ENCODE measurements at places on chromosomes 7 and 10.
A peak's percentile ranks its signal among the peaks of the same experiment; 100 is the strongest.

- DNase-seq: no peak
Measured at GRCh38 chr10:4283846-4284610, 499.0 kb upstream of the KLF6 start.

DNA sequence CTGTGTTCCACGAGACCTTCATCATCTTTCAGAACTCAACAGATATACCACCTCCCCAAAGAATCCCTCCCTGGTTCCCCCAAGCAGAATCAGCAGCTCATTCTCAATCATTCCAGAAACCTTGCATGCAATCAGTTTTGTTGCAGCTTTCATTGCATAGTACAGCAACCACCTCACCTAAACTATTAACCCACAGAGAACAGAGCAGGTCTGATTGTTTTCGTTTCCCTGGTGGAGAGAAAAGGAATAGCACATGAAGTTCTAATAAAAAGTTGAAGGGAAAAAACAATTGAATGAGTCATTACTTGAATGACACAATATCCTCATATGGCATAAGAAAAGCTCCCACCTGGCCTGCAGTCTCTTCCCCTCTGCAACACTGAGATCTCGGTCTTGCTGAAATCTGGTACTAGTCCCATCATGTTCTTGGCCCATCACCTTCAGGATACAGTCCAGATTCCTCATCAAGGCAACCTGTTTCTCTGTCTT, 147.1 kb upstream of the GDF10 start:
- no peak for DNase-seq

DNA sequence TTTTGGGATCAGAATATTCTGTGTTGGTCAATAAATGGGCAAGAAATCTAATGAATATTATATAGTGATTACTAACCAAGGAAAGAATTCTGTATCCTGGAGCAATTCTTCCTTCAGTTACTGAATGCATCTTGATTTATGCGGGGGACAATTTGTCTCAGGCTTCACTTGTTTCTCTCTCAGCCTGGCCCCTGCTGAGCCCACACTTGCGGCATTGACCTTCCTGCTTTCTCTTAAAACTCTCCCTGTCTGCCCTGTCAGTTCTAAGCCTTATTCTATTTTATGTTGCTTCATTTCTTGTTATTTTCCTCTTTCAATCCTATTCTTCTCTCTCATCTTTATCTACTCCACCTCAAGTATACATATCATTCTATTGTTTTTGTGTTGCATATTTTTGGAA, 122.1 kb upstream of the TPK1 start:
- no peak for DNase-seq

DNA sequence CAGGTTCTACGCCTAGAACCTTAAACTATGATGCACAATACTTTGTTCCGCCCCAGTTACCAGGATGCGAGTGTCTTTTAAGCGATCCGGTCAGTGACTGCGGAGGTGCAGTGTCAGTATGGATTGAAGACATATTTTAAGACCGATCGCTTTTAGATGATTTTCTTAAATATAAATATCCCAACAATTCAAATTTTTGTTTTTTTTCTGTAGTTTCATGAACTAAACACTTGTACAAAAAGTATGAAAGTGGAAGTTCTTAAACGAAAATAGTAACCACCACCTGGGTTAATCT, 835 bp downstream of the COMMD3 start:
- DNase-seq: no peak

DNA sequence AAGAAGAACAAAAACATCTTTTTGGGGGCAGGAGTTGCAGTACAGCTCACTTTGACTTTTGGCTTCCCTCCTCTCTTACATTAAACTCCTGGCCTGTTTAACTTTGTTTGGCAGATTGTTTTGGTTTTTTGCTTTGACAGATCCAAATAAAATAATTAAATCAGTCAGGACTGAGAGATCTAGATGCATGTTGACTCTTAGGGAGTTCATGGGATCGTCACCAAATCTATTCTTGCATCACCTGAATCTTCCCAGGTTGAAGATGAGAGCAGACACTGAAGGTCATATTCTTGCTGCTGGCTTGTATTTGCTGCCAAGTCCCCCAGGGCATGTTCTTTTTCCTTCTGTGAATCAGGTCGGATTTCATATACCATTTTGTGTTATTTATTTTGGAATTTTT, 759.4 kb downstream of the CNTNAP2 start:
- DNase-seq: no peak

DNA sequence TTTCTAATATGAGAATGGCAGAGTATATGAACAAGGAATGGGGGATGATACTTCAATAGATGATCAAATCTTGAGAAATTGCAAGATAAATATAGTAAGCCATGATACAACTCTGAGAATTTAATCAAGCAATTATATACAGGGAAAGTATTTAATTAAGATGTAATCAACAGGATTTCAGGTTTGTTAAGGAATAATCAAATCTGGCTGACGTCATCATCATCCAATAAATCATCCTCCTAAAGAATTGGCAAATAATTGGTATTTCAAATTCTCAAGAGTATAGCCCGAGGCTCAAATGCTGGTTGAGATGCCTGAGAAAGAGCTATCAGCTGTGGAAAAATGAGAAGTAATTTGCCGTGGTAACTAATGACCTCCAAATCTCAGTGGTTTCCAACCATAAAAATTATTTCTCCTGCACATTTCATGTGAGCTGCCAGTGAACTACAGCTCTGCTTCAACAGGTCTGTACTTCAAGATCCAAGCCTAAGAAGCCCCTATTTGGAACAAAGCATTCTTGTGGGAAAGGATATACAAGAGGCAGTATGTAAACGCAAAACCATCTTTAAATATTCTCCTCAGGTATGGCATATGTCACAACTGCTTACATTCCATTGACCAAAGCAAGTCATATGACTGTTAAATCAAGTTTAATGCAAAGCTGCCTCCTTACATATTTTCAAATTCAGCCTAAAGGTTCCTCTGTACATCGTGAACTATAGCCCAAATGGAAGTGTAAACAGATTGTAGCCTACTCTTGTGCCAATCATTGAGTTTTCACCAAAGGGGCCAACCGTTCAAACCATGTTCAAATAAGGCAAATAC, 503.0 kb downstream of the KIF20B start:
- no peak for DNase-seq

DNA sequence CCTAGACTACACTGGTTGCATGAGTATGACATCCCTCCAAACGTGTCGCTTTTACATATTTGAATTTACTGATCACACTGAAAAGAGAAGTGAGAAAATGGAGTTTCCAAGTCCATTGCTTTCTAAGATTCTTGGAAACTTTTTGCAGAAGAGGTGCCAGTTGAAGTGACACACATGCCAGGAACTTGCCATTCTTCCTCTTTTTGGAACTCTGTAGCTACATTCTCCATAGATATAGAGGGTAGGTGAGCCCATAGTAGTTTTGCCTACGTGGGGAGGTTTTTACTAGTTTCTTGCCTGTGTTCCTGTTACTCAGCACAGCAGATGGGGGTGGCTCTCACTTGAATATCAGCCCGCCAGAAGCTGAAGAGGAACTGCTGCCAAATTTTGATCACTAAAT, 286.6 kb upstream of the NRP1 start:
- no peak for DNase-seq

DNA sequence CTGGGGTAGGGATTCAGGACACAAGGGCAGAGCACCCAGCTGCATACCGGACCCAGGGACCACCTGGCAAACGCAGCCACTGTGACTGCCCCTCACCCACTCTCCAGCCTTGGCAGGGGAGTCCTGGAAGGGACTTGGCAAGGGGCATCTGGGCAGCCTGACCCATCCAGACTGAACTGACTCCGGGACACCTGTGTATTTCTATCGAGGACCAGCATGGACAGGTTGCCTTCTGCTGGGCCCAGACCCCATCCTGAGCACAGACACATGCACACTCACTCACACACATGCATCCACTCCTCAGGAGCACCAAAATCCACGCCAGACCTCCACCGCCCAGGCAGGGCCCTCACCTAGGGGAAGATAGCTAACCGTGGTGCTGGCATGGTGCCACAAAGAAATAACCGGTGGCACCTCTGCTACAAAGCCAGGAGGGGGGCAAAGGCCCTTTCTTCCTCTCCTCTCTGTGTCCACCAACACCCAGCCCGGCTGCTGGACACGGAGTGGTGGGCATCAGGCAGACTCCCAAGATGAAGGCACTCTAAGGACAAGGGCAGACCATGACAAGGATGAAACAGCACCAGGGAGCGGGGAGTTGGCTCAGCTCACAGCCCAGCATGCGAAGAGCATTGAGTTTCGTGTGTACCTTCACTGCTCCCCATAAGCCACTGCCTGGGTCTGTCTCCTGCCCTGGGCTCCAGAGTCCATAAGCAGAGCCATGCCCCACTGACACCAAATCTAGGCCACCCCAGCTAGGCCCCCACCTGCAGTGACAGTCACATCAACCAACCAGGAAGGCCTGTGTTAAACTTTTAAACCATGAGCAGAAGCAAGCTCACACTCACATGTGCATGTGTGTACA, 35.3 kb downstream of the KCNH2 start:
- no peak for DNase-seq

DNA sequence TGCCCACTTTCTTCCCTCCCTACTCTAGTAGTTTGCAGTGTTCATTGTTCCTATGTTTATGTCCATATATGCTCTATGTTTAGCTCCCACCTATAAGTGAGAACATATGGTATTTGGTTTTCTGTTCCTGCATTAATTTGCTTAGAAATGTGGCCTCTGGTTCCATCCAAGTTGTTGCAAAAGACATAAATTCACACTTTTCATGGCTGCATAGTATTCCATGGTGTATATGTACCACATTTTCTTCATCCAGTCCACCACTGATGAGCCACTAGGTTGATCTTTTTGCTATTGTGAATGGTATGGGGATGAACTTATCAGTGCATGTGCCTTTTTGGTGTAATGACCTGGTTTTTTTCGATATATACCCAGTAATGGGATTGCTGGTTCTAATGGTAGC, 1089.1 kb downstream of the GRM8 start:
- DNase-seq: no peak

DNA sequence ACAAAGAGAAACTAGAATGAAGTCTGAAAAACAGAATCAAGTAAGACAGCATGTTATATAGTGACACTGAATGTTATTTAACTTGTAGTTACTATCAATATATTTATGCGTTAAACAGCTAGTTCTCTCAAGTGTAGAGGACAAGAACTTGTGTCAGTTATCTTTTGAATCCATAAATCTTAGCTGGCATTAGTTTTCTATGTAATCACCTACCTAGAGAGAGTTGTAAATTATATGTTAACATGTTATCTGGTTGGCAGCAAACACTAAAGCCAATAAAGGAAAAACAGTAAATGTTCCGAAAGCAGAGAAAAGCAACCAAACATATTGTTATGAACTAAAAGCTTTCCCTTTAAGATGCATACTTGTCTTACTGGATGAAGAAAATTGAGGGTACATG, 36.8 kb downstream of the SLC18A2 start:
- DNase-seq: no peak

GRCh38 chr10:121990015-121990677, 1.2 kb downstream of the TACC2 start:
- DNase-seq: no peak

GRCh38 chr10:118324140-118324539, 18.0 kb downstream of the FAM204A start:
- no peak for DNase-seq

DNA sequence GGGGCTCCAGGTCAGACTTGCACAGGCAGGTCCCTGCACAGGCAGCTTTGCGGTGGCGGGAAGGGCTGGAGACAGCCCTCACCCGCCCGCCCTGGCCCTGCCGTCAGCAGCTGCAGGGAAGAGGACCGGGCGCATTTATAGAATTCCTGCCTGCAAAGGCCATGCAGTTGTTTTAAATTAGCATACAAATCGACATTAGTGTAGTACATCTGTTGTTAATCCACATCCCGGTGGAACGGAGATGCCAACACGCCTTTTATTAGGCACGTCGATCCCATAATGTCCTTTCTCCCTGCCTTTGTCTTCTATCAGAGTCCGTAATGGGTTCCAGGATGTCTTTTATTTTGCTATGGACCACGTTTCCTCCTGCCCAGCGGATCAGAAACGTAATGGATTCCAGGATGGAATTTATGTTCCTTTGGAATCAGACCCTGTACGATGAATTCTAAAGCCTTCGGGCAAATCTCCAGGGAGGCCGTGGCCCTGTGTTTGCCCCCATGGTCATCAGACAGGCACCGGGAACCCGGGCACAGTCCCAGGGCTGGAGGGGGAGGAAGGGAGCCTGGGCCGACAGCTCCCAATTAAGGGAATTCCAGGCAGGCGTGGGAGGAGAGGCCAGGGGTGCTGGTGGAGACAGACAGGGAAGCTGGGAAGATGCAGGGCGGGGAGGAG, 123.9 kb downstream of the COL26A1 start:
- no peak for DNase-seq

DNA sequence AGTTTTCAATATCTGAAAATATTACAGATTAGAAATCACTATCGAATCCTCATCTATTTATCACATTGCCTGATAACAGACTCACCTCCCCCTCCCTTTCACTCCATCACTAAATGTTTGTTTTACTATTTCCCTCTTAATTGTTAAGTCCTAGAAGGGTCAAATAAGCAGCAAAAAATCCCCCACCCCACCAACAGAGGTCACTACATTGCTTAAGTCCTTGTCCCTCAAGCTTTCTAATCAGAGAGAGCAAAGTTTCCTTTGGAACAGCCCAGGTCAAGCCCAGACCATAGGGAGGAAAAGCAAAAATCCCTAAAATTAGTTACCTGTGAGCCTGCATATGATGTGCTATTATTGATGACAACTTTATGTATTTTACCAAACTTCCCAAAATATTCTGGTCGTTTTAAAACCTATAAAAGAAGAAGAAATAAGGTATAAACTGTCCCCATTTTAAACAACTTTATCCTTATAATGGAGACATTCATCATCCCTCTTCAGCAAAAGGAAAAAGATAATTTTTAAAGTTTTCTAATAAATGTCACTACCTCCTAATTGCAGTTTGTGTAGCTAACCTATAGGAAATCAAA, 95.0 kb downstream of the CNOT4 start:
- peak; percentile 10 for DNase-seq

GRCh38 chr7:158325530-158326381, 261.9 kb downstream of the PTPRN2 start:
- DNase-seq: no peak

DNA sequence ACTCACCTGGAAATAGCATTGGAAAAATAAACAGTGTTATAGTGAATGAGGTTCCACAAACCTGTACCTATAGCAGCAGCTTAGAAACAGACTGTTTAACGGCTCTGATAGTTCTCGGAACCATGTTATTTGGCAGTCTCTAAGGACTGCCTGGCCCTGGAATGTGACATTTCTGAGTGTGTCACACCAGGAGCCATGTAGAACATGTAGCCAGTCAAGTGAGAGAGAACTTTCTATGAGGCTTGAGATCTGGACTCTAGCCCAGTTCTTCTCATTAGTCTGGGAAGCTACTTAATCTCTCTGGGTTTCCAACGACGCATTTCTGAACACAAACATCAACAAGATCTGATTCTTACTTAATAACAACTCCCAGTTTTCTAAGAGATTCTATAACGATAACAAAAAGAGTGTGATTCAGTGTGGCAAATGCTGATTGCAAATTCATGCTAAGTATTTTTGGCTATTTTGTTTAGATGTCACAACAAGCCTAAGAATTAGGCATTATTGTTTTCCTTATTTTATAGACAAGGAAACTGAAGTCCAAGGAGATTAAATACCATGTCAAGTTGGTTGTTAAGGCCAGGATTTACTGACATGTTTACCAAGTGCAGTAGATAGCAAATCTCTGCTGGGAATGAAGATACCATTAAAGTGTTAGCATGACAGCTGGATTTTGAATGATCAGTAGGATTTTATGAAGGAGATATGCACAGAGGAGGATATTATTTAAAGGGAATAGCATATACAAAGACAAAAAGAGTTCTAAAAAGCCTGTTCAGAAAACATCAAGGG, 47.2 kb downstream of the APBB1IP start:
- DNase-seq: no peak

- no peak for DNase-seq
Measured at GRCh38 chr10:29835055-29835454, 200.3 kb upstream of the SVIL start.
